ENCODE measurements at places on chromosomes 1 and 21.

DNA sequence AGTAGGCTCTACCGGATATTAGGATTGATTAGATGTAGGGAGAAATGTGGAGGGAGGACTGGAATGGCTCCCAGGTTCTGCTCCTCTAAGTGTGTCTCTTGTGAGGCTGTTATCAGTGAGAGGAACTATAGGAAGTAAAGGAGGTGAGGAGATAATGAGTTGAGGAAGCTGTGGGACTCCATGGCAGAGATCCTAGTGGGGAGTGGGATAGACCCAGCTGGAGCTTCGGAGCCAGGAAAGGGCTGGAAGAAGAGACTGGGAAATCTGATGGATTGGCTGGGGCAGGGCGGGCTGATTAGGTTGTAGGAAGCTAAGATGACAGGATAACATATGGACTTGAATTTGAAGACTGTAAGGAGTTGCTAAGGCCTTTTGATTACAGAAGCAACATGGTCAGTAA, 14.8 kb upstream of the BCL9 start:
- DNase-seq: no peak

GRCh38 chr1:227355542-227356245, 37.4 kb upstream of the CDC42BPA start:
- DNase-seq: no peak

- no peak for DNase-seq
These were observed 117.4 kb downstream of the CRYAA start for GRCh38 chr21:43286196-43286595.

DNA sequence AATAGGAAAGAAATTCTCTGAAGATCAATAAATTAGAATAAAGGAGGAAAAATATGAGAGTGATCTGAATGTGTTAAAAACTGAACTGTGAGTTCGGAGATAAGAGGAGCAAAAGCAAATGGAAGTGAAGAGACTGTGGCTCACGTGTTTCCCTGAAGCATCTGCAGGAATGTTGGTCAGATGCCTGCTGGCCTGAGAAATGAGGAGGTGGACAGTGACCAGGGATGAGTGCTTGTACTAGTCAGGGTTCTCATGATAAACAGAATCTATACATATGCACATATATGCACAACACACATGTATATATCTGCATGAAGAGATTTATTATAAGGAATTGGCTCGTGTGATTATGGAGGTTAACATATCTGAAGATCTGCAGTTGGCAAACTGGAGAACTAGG, 103.4 kb upstream of the TIAM1 start:
- DNase-seq: no peak

- no peak for DNase-seq
These were observed 293.3 kb downstream of the DISC1 start for GRCh38 chr1:231919886-231920285.
